PC-9 (cell line): ENCODE measurements at places on chromosomes 4 and X.
A peak's percentile ranks its signal among the peaks of the same experiment; 100 is the strongest.

DNA sequence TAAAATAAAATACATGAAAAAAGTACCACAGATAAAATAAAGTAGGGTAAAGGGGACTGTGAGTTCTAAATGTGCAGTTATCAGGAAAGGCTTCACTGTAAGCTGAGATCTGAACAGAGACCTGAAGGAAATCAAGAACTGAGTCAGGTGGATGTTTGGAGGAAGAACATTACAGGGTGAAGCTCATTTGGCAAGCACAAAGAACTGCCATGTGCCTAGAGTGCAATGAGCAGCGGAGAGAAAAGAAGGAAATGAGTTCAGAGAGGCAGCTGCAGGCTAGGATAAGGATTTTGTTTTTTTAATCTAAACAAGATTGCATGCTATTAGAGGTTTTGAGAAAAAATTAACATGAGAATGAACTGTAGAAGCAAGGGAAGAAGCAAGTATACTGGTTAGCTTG, 373.1 kb downstream of the STPG2 start:
- no peaks in the 10 kb centered on the region for H3K36me3 ChIP-seq
- H3K4me3 ChIP-seq: no peak overlapping the region
- no peaks in the 10 kb centered on the region for H3K27me3 ChIP-seq
- no peak for DNase-seq
- no peaks in the 10 kb centered on the region for H3K4me1 ChIP-seq

GRCh38 chr4:183330841-183331240, 8.6 kb upstream of the CLDN24 start:
- no peak overlapping the region for H3K27ac ChIP-seq
- no peaks in the 10 kb centered on the region for H3K4me1 ChIP-seq
- H3K36me3 ChIP-seq: no peaks in the 10 kb centered on the region
- no peaks in the 10 kb centered on the region for H3K27me3 ChIP-seq

- H3K4me3 ChIP-seq: no peak overlapping the region
- H3K4me1 ChIP-seq: no peaks in the 10 kb centered on the region
- H3K36me3 ChIP-seq: no peaks in the 10 kb centered on the region
- no peak for DNase-seq
These were observed 79.2 kb downstream of the RTL5 start for GRCh38 chrX:72052415-72053090.

DNA sequence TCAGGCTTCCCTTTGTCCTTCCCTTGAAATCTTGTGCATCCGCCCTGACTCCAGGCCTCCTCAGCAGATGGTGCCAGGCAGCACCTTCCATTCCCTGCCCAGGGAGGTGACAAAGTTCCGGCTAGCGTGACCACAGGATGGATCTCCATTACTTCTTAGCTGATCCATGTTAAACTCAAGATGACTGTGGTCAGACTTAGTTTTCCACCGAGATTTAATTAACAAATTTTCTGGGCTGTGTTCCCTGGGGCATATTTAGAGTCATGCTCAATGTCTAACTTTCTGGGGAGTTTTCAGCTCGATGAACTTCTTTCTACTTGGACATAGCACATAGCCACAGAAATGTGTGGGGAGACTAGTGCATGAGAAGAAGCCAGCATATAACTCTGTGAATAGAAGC, 215.1 kb upstream of the SFRP2 start:
- H3K4me1 ChIP-seq: no peaks in the 10 kb centered on the region
- DNase-seq: no peak
- H3K36me3 ChIP-seq: no peaks in the 10 kb centered on the region

DNA sequence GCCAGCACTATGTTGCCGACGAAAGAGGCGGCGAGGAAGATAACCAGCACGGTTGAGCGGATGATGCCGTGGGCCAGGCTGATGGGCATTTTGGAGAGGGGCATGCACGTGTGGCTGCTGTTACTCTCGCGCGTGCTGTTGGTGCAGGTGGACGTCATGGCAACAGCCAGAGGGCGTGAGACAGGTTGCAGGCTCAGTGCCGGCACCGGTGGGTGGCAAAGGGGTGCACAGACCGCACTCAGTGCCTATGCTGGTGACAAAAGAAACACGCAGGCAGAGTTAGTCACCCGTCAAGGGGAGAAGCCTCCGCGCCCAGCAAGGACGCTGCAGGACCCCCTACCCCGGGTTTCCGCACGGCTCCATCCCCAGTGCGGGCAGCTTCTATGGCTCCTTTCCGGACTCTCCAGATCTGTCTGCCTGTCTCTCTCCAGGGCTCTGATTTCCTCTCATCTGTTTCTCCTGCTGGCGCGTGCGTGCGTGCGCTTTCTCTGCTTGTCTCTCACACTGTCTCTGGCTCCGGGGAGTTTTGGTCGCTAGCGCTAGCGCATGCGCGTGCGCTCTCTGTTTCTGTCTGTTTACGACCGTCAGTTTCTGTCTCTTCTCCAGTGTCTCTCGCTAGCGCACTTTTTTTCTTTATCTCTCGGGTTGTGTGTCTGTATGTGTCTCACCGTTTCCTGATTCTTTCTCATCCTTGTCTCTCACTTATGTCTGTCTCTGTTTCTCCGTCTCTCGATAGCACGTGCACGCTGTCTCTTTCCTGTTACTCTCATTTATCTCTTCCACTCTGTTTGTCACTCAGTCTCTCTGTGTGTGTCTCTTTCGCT, 2.1 kb downstream of the GPR101 start:
- no peaks in the 10 kb centered on the region for H3K36me3 ChIP-seq
- H3K4me1 ChIP-seq: no peaks in the 10 kb centered on the region
- DNase-seq: no peak
- no peak overlapping the region for H3K27ac ChIP-seq
- peaks cover 68% of the 10 kb centered on the region for H3K27me3 ChIP-seq

DNA sequence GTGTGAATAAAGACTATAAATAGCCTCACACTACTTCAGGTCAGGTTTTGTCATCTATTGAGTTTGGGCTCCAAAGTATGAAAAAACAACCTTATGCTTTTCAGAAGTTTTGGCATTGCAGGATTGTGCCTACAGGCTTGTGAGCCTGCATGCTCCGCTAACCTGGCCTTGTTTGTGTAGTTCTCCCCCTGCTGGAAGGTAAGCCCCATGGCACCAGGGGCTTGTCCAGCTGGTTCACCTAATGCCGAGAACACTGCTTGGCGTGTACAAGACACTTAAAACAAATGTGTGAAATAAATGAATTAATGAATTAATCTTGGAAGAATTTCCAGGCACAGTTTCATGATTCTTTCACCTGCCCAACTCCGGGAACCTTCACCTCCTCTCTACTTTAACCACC, 1.8 kb upstream of the HSD17B10 start:
- no peak overlapping the region for H3K27ac ChIP-seq
- no peaks in the 10 kb centered on the region for H3K4me1 ChIP-seq
- H3K36me3 ChIP-seq: no peaks in the 10 kb centered on the region
- H3K27me3 ChIP-seq: no peaks in the 10 kb centered on the region

GRCh38 chr4:55008166-55009056, 117.0 kb downstream of the KDR start:
- H3K4me1 ChIP-seq: peaks cover 7% of the 10 kb centered on the region
- H3K4me3 ChIP-seq: no peak overlapping the region
- H3K27ac ChIP-seq: no peak overlapping the region
- H3K27me3 ChIP-seq: no peaks in the 10 kb centered on the region
- no peaks in the 10 kb centered on the region for H3K36me3 ChIP-seq
- DNase-seq: no peak

DNA sequence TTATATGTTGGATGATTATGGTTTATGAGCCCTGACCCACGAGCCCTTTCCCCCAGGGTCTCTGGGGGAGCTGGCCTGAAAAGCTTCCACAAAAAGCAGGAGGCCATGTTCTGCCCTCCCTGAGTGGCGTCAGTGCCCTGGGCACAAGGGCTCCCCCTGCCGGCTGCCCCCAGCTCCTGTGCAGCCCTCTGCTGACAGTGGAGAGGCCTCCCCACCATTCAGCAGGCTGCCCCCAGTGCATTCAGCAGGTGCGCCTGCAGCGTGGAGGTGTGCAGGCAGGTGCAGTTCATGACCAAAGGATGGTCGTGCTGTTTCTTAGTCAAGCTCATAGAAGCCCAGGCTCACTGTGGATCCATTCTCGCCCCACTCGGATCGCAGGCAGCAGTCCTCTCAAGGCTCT, 12.5 kb upstream of the S100P start:
- no peak for DNase-seq
- peaks cover 7% of the 10 kb centered on the region for H3K4me1 ChIP-seq
- H3K27me3 ChIP-seq: no peaks in the 10 kb centered on the region
- peaks cover 5% of the 10 kb centered on the region; the same call in 1 of the 2 replicates for H3K36me3 ChIP-seq

DNA sequence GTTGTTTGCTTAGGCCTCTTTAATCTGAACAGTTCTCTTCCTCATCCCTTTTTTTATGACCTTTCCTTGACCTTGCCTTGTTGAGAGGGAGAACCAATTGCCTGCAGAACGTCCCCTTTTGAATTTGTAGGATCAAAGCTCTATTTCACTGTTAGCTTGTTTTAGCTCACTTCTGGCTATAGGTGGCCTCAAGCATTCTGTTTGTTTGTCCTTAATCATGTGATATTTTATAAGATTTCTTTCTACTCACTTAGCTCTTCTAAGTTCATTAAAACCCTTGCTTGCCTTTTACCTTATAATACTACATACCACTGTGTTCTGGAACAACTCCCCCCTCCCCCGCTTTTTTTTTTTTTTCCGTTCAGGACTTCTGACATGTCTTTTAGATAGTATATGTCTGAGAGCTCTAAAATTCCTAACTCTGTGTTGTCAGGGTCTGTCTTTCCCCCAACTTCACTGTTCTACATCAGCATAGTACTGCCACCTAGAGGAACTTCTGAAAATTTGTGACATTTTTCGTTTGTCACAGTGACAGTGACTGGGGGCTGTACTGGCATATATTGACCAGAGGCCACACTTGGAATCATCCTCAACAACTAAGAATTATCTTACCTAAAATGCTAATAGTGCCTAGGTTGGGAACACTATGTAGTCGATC, 128.5 kb downstream of the LARP7 start:
- H3K27me3 ChIP-seq: no peaks in the 10 kb centered on the region
- no peak for DNase-seq
- no peak overlapping the region for H3K4me3 ChIP-seq
- no peaks in the 10 kb centered on the region for H3K36me3 ChIP-seq
- H3K27ac ChIP-seq: no peak overlapping the region
- H3K4me1 ChIP-seq: no peaks in the 10 kb centered on the region

DNA sequence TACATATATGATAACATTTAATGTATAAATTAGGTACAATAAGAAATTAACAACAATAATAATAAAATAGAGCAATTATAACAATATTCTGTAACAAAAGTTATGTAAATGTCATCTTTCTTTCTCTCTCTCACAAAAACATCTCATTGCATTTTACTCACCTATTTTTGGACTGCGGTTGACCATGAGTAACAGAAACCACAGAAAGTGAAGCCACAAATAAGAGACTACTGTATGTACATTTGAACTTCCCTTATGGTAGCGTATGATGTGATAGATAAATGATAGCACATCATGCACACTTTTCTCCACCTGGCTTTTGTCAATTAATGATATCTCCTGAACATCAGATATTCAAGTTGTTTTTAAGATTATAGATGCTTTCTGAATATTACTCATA, 80.5 kb downstream of the HNRNPD start:
- H3K4me1 ChIP-seq: no peaks in the 10 kb centered on the region
- no peak for DNase-seq
- no peak overlapping the region for H3K27ac ChIP-seq
- no peaks in the 10 kb centered on the region for H3K27me3 ChIP-seq
- H3K36me3 ChIP-seq: no peaks in the 10 kb centered on the region
- H3K4me3 ChIP-seq: no peak overlapping the region

DNA sequence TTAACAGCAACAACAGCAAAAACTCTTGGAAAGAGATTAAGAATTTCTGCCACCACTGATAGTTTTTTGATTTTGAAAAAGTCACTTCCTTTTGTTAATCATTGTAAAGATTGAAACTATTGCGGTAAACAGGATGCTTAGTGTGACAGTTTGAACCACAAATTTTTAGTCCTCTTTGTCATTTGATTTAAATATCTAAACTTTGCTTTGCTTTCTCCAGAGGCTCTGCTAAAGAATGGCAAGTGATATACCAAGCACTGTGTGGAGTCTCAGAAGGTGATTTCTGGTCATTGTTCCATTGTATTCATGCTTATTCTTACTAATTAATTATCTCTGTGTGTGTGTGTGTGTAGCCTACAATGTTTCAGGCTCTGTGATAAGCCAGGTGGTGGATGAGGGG, 155.6 kb downstream of the BMPR1B start:
- no peaks in the 10 kb centered on the region for H3K36me3 ChIP-seq
- H3K27ac ChIP-seq: no peak overlapping the region
- no peaks in the 10 kb centered on the region for H3K4me1 ChIP-seq
- no peaks in the 10 kb centered on the region for H3K27me3 ChIP-seq
- DNase-seq: no peak
- no peak overlapping the region for H3K4me3 ChIP-seq

GRCh38 chr4:67891645-67892044, 7.8 kb upstream of the TMPRSS11D start:
- H3K27ac ChIP-seq: no peak overlapping the region

DNA sequence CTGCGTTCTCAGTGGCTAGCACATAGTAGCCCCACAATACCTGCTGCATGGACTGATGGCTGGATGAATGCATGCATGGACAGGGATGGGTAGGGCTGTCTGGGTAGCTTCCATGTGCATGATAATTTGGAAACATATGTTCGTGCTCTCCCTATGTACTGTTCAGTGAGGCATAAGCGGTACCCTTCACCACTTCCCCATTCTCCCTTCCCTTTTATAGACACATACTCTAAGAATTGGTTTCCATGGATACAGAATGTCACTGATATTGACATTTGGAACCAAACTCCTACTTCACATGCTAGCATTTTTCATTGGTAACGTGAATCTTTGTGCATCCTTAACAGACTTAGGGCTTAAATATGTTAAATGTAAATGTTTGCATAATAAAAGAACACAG, 20.4 kb downstream of the USP46 start:
- peaks cover 11% of the 10 kb centered on the region; the same call in 1 of the 2 replicates for H3K4me1 ChIP-seq
- no peak overlapping the region for H3K4me3 ChIP-seq
- H3K27ac ChIP-seq: no peak overlapping the region
- DNase-seq: no peak
- H3K36me3 ChIP-seq: no peaks in the 10 kb centered on the region

DNA sequence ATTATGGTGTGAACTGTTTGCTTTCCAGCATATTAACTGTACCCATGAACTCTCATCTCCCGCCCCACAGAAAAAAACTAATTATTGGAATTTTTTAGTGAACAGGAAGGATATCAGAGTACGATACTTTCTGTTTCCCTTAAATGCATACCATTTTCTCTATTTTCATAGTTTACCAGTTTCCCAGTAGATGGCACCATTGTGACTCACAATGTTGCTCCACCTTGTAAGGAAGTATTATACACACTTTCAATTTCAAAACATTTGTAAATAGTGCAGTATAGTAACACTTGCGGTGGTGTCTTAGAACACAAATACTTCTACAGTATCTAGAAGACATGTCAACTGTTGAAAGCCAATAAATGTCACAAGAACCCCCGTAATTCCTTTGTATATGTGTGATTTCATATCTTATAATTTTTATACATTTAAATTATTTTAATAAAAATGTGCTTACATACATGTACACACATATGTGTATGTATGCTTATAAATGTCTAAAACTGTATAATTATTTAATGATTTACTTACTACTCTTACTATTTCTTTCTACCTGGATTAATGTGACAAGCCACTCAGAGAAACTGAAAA, 167.3 kb downstream of the SLIT2 start:
- H3K36me3 ChIP-seq: no peaks in the 10 kb centered on the region
- peak; percentile 7 for DNase-seq
- H3K4me3 ChIP-seq: no peak overlapping the region
- no peak overlapping the region for H3K27ac ChIP-seq
